ENCODE measurements at places on chromosomes 3 and 15. TPM values are rescaled to one million over a fixed set of nuclear protein-coding genes. Genes with fewer than 3 reads are reported as not detected.

Gene BFSP2
- not detected for total RNA-seq

GRCh38 chr3:141386611-141387111, 18.4 kb downstream of the ZBTB38 start:
- H3K27ac ChIP-seq = peak overlapping the region; percentile 79
- peak overlapping the region; percentile 36 for H3K4me3 ChIP-seq
- DNase-seq = no peak
- H3K4me1 ChIP-seq = peaks cover 13% of the 10 kb centered on the region

GRCh38 chr15:70281811-70282307, 184.1 kb upstream of the TLE3 start:
- no peak overlapping the region for H3K4me3 ChIP-seq
- peaks cover 2% of the 10 kb centered on the region for H3K27me3 ChIP-seq
- DNase-seq = no peak
- no peak overlapping the region for H3K27ac ChIP-seq

DNA sequence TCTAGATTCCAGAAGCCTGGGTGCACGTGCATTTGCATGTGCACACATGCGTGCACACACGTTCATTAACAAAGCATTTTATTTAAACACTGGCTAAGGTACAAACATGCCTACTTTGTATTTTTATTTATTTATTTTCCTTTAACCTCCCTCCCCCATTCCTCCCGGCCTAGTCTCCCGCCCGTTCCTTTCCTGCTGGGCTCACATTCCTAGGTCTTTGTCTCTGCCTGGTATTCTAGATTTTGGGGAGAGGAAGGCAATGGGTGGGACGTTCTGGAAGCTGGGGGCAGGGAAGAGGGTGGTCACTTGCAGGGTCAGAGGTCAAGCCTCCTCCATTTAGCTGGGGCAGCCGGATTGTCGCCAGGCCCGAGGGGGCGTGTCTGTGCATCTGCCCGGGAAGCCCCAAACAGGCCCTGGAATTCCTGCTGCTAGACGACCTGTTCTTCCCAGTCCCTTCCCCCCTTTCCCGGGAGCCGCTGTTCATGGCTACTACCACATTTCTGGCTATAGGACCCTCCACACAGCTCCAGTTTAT, 51.8 kb downstream of the TRIM71 start:
- no peaks in the 10 kb centered on the region for H3K36me3 ChIP-seq
- H3K4me3 ChIP-seq = no peak overlapping the region

GRCh38 chr3:161273589-161274218, 52.6 kb downstream of the NMD3 start:
- no peak overlapping the region for H3K27ac ChIP-seq
- DNase-seq = peak; percentile 51
- peaks cover 5% of the 10 kb centered on the region for H3K4me1 ChIP-seq
- H3K27me3 ChIP-seq = no peaks in the 10 kb centered on the region
- no peaks in the 10 kb centered on the region for H3K36me3 ChIP-seq
- H3K4me3 ChIP-seq = no peak overlapping the region

Gene SUMF1
- 6.2 TPM for total RNA-seq

- H3K4me1 ChIP-seq = peaks cover 9% of the 10 kb centered on the region
- H3K27me3 ChIP-seq = no peaks in the 10 kb centered on the region
- H3K4me3 ChIP-seq = no peak overlapping the region
- no peak overlapping the region for H3K27ac ChIP-seq
- no peaks in the 10 kb centered on the region for H3K36me3 ChIP-seq
Measured at GRCh38 chr3:183478501-183478900, 50.1 kb upstream of the MCF2L2 start.

DNA sequence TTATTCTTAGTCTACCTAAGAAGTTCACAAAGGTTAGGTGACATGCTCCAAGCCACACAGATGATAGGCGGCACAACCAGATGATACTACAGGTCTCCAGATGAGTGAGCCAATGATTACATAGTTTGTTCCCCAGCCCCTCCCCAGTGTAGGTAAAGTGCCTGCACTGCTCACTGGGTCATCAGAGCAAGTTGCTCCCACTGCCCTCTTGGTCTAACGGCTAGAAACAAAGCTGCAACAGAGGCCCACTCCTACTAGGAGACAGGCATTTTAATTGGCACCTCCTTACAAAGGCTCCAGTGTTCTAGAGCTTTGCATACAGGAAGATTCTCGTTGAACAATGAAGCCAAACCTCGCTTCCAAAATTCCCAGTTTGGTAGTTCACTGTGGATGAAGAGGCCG, 47.3 kb downstream of the TMEM44 start:
- H3K4me3 ChIP-seq = no peak overlapping the region
- H3K4me1 ChIP-seq = peaks cover 20% of the 10 kb centered on the region
- H3K36me3 ChIP-seq = peaks cover 16% of the 10 kb centered on the region
- no peaks in the 10 kb centered on the region for H3K27me3 ChIP-seq
- no peak for DNase-seq

Gene XCR1
- not detected for total RNA-seq

Gene VIPR1
- 21.3 TPM for total RNA-seq

- peak overlapping the region; percentile 83 for H3K27ac ChIP-seq
- no peak for DNase-seq
- peaks cover 15% of the 10 kb centered on the region for H3K36me3 ChIP-seq
- peak overlapping the region; percentile 28 for H3K4me3 ChIP-seq
Measured at GRCh38 chr15:75109021-75109735, 85.8 kb downstream of the PPCDC start.

Gene SATB1
- total RNA-seq = 323 TPM

Gene FBXO40
- total RNA-seq = not detected

DNA sequence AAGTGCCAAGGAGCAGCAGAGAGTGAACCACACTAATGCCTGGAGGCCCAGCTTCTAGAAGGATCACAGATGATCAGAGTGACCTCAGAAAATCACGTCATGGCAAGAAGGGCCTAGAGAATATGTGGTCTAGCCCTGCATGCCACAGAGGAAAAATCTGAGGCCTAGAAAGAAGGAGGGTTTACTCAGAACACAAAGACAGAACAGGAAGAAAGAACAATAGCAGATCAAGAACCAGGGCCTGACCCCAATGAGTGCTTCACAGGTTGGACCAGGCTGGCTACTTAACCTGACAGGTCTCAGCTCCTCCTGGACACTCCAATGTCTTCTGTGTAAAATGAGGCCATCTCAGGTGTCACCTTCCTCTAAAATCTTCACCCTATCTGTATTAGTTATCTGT, 14.2 kb downstream of the RAB6B start:
- no peaks in the 10 kb centered on the region for H3K36me3 ChIP-seq
- H3K4me1 ChIP-seq = peaks cover 10% of the 10 kb centered on the region
- DNase-seq = no peak

- H3K27ac ChIP-seq = no peak overlapping the region
- H3K4me3 ChIP-seq = no peak overlapping the region
- peaks cover 3% of the 10 kb centered on the region for H3K27me3 ChIP-seq
- H3K36me3 ChIP-seq = no peaks in the 10 kb centered on the region
- DNase-seq = no peak
- H3K4me1 ChIP-seq = no peaks in the 10 kb centered on the region
Measured at GRCh38 chr15:48631176-48631770, 14.2 kb downstream of the FBN1 start.

DNA sequence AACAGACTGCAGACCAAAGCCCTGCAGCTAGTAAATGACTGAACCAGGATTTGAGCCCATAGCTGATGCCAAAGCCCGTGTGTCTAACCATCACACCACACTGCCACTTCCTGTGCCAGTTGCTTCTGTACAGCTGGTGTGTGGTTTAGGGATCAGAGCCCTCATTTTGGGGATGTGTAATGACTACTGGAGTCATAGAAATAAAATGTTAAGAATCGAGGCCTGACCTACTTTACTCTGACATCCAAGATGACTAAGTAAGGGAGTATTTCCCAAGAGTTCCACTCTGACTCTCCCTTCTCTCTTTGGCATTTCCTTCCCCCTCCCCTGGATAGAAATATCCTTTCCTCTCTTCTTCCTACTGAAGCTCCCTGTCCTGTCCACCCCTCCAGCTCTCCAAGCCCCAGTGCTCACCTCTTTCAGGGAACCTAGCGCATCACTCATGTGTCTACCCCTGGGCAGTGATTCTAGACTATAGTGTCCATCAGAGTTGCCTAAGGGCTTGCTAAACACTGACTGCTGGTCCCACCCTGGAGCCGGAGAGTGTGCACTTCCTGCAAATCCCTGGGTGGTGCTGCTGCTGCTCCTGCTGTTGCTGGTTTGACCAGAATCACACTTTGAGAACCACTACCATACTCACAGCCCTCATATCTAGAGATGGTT, 53.8 kb downstream of the MGLL start:
- DNase-seq = no peak
- peaks cover 4% of the 10 kb centered on the region for H3K4me1 ChIP-seq
- H3K27me3 ChIP-seq = peaks cover 6% of the 10 kb centered on the region
- H3K4me3 ChIP-seq = no peak overlapping the region
- H3K27ac ChIP-seq = no peak overlapping the region
- H3K36me3 ChIP-seq = no peaks in the 10 kb centered on the region

Gene CYP8B1
- not detected for total RNA-seq

Gene ANKRD34C
- not detected for total RNA-seq

DNA sequence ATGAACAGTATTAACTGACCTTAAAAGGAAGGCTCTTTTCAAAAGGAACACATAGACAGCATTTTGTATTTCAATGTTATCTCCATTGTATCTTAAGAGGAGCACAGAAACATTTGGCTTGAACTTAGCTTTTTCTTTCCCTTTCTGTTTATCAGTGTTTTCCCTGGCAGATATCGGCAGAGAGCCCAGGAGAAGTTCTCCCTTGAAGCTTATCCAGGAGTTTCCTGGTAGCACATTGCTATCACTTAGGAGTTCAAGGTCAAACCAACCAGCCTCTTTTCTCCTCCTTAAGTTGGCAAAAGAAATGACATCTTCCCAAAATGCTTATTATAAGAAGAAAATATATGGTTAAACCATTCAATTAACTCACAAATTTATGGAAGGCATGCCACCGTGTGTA, 344.6 kb upstream of the UBE2E2 start:
- H3K27me3 ChIP-seq = no peaks in the 10 kb centered on the region
- no peaks in the 10 kb centered on the region for H3K4me1 ChIP-seq
- no peak overlapping the region for H3K4me3 ChIP-seq
- H3K27ac ChIP-seq = no peak overlapping the region
- no peaks in the 10 kb centered on the region for H3K36me3 ChIP-seq
- no peak for DNase-seq

Gene SECISBP2L
- total RNA-seq = 29.2 TPM

GRCh38 chr3:2940062-2940461, 170.1 kb downstream of the IL5RA start:
- H3K36me3 ChIP-seq = no peaks in the 10 kb centered on the region
- no peak for DNase-seq
- no peak overlapping the region for H3K27ac ChIP-seq
- H3K4me3 ChIP-seq = no peak overlapping the region

DNA sequence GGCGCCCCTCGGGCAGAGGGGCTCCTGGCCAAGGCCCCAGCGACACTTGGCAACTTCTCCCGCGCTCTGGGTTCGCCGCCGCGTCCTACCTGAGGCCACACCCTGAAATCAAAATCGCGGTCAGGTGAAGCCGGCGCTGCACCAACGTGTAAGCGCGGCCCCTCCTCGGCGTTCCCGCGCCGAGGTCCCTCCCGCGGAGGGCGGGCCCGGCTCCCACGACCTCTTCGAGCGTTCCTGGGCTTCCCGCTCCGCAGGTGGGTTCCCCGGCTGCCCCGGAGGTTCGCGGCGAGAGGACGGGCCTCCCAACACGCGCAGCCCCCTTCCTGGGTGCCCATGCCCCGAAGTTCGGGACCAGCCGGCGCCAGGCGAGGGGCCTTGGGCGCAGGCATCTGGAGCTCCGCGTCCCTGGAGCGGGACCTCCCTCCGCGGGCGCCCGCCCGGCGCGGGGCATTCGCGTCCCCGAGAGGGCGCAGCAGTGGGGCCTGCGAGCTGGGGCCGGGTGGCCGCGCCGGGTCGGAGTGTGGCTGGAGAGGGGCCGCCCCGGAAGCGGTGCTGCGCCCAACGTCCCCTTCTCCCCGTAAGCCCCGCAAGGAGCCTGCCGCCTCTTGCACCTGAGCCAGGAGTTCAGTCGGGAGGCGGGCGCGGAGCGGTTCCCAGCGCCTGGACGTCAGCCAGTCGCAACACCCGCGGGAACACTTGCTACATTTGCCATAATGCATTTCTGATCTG, 13.7 kb downstream of the PAK6 start:
- H3K4me1 ChIP-seq = peaks cover 7% of the 10 kb centered on the region
- peaks cover 42% of the 10 kb centered on the region for H3K27me3 ChIP-seq
- no peak for DNase-seq
- peak overlapping the region; percentile 71 for H3K4me3 ChIP-seq

GRCh38 chr3:49807431-49808114, 4.5 kb downstream of the INKA1 start:
- peaks cover 54% of the 10 kb centered on the region for H3K4me1 ChIP-seq
- DNase-seq = no peak
- peak overlapping the region; percentile 50 for H3K27ac ChIP-seq
- no peaks in the 10 kb centered on the region for H3K27me3 ChIP-seq
- peaks cover 36% of the 10 kb centered on the region for H3K36me3 ChIP-seq

GRCh38 chr15:48845123-48845522, 32.8 kb upstream of the EID1 start:
- no peak overlapping the region for H3K4me3 ChIP-seq
- no peaks in the 10 kb centered on the region for H3K36me3 ChIP-seq
- no peak overlapping the region for H3K27ac ChIP-seq
- H3K4me1 ChIP-seq = no peaks in the 10 kb centered on the region
- peaks cover 2% of the 10 kb centered on the region for H3K27me3 ChIP-seq

GRCh38 chr3:128112357-128112968, 11.1 kb downstream of the RUVBL1 start:
- DNase-seq = peak; percentile 64
- H3K36me3 ChIP-seq = peaks cover 47% of the 10 kb centered on the region
- no peaks in the 10 kb centered on the region for H3K27me3 ChIP-seq
- peak overlapping the region; percentile 23 for H3K4me3 ChIP-seq
- peaks cover 45% of the 10 kb centered on the region for H3K4me1 ChIP-seq

DNA sequence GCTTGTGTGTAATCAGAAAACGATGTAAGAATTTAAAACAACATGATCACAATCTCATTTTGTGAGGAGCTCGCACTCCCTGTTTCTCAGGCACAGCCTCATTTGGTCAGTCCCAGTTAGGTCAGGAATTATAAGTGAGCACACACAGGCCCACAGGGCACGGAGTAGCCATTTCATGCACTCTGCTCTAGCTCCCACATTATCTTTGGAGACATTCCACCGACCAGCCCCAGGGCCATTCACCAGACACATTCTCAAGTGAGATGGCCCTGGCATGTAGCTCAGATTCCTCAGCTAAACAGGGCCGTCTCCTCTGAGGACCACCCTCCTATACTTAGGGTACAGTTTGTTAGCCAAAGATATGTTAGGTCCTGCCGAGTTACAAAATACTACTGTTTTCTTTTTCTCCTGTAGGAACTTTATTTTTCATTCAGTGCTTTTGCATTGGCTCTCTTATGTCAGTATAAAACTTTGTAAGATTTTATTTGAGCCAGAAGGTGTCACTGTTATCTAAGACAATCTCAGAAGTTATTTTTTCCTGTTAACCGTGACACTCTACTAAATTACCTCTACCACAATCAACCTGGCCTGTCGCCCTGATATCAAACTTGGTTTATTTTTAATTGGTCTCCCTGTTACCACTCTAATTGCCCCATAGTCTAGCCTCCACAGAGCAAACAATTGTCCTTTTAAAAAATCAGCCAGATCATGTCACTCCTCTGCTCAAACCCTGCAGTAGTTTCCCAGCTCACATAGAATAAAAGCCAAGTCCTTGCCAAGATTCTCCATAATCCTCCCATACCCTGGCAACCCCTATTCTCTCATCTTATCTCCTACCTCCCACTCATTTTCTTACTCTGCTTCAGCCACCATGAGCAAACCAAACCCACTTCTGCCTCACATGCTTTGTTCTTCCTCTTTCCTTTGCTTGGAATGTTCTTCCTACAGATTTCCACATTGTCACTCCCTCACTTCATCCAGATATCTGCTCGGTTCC, 105.7 kb downstream of the PPP2R3A start:
- no peaks in the 10 kb centered on the region for H3K36me3 ChIP-seq
- H3K27me3 ChIP-seq = peaks cover 7% of the 10 kb centered on the region
- no peak for DNase-seq
- H3K27ac ChIP-seq = no peak overlapping the region

All from activated CD4-positive, alpha-beta T cell treated with anti-CD3 and anti-CD28 coated beads, Interleukin-2, amount 10 ng/mL, durations not matched to agents 7 days and 5 days (primary cell).